ENCODE measurements at places on chromosomes 2 and 18. TPM values are rescaled to one million over a fixed set of nuclear protein-coding genes. Genes with fewer than 3 reads are reported as not detected.

CELF4 gene
- not detected for total RNA-seq

GRCh38 chr2:8602809-8603208 is 79.0 kb upstream of the ID2 start:
- no peak for DNase-seq

GPR55 gene
- total RNA-seq = not detected

COBLL1 gene
- 4.4 TPM for total RNA-seq
